ENCODE measurements at places on chromosomes 3 and 15. TPM values are rescaled to one million over a fixed set of nuclear protein-coding genes. Genes with fewer than 3 reads are reported as not detected.

Gene ADAMTSL3
- 20.6 TPM for total RNA-seq

Gene NR2E3
- total RNA-seq, result 0.16 TPM

Gene GHRL
- total RNA-seq, result not detected

Gene COPB2
- 86.3 TPM for total RNA-seq

Gene MED12L
- 6.1 TPM for total RNA-seq

Gene THAP10
- 4.4 TPM for total RNA-seq

Gene SLC28A2
- total RNA-seq, result not detected

Gene LEKR1
- 0.78 TPM for total RNA-seq
